ENCODE measurements at places on chromosomes 5 and 9.

GRCh38 chr5:118303296-118303695, 685.1 kb downstream of the DTWD2 start:
- no peak for DNase-seq

- no peak for DNase-seq
These were observed 32.2 kb downstream of the ANKS6 start for GRCh38 chr9:98763986-98764745.

- DNase-seq, result no peak
These were observed 2.3 kb downstream of the IFNB1 start for GRCh38 chr9:21075484-21075883.

- DNase-seq, result no peak
These were observed 80.1 kb downstream of the F2RL2 start for GRCh38 chr5:76542887-76543690.

GRCh38 chr5:54611290-54611951, 93.9 kb downstream of the SNX18 start:
- no peak for DNase-seq

GRCh38 chr9:114799925-114800324, 5.9 kb downstream of the TNFSF15 start:
- DNase-seq, result no peak

DNA sequence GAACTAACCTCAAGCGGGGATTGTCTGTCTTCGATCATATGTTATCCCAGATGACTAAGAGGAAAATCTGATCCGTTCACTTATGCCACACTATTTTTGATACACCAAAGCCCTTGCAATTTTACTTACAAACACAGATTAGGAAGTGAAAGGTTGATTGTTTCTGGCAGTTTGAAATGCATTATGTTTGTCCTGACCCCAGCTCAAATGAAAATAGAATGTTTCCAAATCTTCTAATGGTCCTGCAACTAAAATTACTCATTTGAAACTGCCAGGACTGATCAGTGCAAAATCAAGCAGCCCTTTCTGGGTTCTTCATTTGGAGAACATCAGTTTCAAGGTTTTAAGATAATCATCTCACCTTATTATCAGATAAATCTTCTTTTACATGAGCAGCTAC, 696.7 kb upstream of the WWC1 start:
- DNase-seq, result no peak

DNA sequence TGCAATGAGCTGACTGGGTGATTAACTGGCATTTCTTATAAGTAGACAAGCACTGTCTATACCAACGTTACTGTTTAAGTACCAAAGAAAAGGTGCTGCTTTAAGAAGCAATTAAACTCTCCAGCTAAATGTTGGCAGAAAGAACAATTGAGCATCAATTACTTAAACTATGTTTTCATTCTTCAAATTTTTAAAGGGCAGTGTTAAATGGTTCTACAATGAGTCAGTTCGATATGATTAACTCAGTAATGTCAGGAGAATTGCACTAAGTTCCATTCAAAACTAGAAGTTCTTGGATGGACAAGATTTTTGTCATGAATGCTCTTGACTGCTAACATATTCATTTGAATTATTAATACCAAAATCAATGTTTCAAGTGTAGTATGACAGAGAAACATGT, 593.7 kb downstream of the DNAH5 start:
- DNase-seq, result no peak

DNA sequence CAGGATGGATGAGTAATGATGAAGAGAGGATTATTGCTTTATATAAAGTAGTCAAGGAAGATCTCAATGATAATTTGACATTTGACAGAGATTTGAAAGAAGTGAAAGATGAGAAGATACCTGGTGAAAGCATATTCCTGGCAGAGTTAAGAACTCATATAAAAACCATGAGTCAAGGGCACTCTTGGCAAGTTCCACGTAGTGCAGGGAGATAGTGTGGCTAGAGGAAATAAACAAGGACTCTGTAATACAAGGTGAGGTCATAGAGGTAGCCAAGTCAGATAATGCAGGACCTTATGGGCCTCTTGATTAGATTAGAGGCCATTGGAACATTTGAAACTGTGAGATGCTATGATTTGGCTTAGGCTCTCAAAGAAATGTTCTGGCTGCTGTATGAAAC, 72.3 kb downstream of the HCN1 start:
- no peak for DNase-seq

GRCh38 chr5:34487159-34487879, 168.8 kb upstream of the RAI14 start:
- no peak for DNase-seq

- DNase-seq, result no peak
These were observed 172.2 kb downstream of the CCDC192 start for GRCh38 chr5:127875235-127876021.

DNA sequence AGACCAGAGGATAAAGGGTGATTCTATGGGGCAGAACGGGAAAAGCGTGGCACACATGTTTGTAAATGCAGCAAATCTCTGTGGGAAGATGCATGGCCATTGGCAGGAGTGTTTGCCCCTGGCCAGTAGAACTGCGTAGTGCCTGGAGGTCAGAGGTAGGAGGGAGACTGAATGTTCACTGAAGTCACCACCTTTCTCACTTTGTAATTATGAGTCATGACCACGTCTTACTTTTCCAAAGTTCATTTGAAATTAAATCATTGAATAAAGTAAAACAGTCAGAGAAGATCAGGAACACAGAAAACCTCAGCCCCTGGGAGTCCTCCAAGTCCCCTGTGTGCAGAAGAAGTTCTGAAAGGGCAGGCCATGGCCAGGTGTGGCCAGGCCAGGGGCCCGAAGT, 4.6 kb downstream of the PTGES start:
- DNase-seq, result no peak

DNA sequence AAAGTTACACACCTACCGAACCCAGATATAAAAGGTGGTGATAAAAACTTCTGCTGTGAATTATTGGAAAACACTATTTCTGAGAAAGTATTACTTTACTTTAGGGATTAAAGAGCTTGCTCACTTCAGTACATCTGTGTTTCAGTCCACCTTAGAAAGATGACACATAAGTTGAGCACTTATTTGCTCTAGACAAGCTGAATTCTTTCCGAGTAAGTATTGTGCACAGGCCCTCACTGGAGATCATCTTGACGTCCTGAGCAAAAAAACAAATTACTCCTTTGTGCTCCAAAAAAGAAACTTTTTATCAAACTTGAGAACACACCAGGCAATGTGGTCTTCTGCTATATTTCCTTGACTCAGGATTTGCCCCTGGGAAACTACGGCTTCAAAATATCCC, 231.0 kb upstream of the GRAMD2B start:
- DNase-seq, result no peak

DNA sequence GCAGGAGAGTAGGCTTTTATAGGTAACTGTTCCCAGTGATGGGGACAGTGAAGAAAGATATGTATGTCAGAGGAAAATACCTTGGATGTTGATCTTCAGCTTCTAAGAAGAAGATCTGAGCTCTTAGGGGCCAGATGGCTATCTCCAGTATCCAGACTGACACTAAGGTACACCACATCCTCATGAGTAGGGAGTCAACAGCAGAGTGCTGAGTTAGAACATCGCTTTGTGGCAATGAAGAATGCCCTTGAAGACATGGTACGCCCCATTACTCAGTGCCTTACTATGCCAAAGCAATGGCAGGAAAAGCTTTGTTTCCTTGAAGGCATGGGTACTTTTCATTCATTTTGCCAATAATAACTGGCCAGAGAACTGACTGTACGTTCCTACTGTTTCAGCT, 263.7 kb downstream of the CEMIP2 start:
- no peak for DNase-seq

GRCh38 chr5:98397081-98397480, 376.4 kb upstream of the RGMB start:
- DNase-seq, result no peak

GRCh38 chr9:113919871-113920270, 43.8 kb downstream of the ZNF618 start:
- DNase-seq, result no peak

DNA sequence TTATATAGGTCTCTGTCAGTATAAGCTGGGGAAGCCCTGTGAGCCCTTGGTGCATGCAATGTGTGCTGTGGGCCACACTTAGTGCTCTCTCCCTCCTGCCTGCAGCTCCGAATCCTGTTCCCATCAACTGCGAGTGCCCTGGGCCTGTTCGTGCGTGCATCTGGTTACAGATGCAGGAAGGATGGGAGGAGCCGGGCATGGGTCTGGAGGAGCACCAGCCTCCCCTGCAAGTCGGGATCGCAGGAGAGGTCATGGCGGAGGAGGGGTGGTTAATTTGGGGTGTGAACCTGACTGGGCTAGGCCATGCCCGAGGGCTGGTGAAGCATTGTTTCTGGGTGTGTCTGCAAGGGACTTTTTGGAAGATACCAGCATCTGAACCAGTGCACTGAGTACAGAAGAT, 274.6 kb upstream of the IRX4 start:
- DNase-seq, result no peak

DNA sequence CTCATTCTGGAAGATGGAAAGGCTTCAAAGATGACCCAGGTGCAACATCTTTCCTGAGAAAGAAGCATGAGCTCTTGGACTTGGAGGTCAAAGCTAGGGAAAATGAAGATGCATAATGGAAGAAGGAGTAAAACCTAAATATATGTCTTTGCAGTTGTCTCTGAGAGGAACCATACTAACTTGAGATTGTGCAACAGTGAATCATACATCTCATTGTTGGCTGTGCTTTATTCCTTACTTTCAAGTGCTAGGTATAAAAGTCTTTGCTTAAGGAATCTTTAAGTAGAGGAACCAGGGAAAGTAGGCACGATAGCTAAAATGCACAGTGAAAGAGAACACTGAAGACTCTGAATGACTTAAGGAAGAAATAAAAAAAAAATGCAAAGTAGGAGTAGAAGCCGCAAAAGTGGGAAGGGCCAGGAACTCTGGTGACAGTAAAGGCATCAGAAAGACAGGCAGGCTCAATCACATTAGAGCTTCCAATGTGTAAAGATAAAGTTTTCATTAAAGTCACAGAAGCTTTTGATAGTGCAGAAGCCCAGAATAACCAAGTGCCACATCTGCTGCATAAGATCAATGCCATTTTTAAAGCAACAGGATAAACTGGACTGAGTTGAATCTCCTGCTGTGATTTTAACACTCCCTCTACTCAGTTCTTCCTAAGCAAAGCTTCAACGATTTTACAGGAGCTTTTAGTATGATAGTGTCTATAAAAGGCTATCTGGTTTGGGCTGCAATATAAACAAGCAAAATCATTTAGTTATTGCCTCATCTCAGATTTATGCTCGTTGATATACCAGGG, 432.3 kb upstream of the EDIL3 start:
- DNase-seq, result no peak

DNA sequence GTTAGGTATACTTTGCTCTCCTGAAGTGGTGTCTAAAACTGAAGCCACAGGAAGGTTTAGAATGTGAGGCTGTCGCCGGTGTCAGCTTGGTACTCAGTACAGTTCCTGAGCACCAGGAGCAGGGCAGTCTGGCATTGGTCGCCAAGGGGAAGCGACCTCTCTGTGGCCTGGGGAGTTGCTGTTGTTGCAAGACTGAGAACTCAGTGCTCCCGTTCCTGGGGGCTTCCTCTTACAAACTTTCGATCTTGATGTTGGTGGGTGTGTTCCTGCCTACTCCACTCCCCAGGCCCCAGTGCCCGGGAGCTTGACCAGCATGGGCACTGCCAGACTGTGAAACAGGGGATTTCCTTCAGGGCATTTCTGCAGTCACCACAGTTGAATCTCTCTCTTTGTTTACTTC, 52.4 kb upstream of the PPARGC1B start:
- DNase-seq, result peak; percentile 39

- no peak for DNase-seq
These were observed 23.7 kb upstream of the GOLGA1 start for GRCh38 chr9:124964604-124965003.

DNA sequence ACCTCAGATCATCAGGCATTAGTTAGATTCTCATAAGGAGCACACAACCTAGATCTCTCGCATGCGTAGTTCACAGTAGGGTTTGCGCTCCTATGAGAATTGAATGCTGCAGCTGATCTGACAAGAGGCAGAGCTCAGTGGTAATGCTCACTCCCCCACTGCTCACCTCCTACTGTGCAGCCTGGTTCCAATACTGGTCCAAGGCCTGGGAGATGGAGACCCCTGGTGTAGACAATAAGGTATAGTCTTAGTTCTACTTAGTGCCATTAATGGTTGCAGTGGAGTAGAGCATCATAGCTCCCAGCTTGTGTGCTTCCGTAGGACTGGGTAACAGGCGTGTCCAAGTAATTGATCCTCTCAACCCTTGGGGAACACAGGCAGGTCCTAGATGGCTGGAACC, 70.4 kb upstream of the ANKRD55 start:
- no peak for DNase-seq

DNA sequence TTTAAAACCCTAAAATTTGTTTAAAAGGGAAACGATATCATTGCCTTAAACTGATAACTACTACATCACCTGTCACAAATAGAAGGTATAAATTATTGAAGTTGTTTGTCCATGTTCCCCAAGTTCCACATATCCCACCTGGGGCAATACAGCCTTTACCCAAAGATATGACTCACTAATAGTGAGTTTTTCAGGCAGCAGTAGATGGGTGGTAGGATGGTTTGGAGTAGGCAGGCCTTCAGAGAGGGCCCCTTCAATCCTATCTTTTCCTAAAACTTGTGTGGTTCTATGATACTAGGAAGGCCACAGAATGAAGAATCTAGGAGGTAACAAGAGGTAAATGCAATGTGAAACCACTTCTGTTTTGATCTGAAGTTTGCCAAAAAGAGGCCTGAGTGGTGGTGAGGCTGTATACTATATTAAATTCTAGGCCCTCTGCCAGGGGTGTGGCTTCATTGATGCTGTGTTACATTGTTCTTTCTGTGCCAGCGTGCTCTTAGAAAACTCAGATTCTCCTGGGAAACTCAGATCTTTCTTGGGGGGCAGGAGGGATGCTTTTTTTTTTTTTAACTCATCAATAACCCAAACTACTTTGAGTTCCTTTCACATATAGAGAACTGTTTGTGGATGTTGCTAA, 7.2 kb downstream of the CYSTM1 start:
- DNase-seq, result no peak

GRCh38 chr5:53681079-53681478, 120.6 kb downstream of the NDUFS4 start:
- no peak for DNase-seq

DNA sequence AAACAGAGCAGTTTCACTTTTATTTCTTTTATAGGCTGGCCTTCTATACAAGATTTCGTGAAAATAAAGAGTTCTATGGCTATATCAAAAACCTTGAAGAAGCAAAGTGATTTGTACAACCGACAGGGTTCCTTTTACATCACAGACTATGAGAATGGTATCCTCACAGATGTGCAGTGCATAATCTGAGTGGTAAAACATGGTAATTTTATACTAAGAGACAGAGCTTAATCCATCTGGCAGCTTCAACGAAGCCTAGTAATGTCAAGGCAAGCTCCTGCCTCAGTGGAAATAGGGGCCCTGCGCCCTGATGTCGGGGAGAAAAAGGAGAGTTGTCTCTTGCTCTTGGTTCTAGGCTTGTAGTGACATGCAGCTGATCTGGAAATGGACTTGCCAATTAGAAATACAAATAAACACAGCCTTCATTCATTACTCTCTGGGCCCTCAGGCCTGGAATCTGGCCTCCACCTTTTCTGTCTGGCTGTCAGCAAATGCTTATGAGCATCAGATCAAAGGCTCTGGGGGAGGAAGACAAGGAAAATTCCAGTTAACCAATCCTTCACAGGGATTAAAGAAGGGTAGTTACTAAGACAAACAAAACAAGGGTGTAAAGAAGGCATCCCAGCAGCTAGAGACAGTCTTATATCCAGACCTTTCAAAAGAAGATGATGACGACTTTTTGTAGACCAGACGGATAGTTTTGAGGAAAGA, 33.6 kb upstream of the TRIM32 start:
- no peak for DNase-seq

- DNase-seq, result no peak
These were observed 2.2 kb upstream of the S1PR3 start for GRCh38 chr9:88988796-88989641.

All from nucleus accumbens (tissue), 56 donors.